ENCODE measurements at places on chromosomes 3 and 15.

GRCh38 chr3:50862221-50862620, 187.5 kb downstream of the DOCK3 start:
- DNase-seq = no peak

DNA sequence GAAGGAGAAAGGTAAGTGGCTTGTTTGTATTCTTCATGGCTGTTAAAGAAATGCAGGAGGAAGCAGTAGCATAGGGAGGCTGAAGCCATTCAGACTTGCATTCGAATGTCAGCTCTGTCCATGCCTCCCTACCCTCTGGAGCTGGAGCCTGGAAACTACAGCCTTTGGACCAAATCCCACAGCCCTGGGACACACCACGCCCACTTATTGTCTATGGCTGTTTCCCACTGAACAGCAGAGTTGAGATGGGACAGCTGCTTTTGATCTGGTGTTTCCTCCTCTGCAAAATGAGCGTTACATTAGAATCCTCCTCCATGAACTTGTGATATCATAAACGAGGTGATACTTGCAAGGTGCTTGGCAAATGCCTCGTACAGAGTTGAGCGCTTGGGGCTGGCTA, 3.6 kb downstream of the FAM107A start:
- DNase-seq = no peak

GRCh38 chr15:78052001-78052401, 25.5 kb downstream of the TBC1D2B start:
- no peak for DNase-seq

GRCh38 chr15:31336593-31337295, 10.1 kb downstream of the KLF13 start:
- no peak for DNase-seq

DNA sequence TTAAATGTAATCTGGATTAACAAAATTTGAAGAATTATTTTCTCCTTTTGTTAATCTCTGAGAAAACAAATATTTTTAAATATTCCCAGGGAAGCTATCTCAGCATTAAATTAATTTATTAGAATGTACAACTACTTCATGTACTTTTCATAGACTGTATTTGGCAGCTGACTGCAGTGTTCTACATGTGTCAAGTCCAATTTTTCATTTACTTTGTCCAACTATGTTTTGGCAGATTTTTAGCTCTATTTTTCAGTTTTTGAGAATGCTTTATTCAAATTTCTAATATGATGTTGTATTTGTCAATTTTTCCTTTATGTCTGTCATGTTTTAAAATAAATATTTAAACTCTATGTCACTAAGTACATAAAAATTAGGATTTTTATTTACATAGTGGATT, 925.1 kb downstream of the OTOL1 start:
- DNase-seq = no peak
